ENCODE measurements at places on chromosomes 6 and 20.

- DNase-seq = no peak
Measured at GRCh38 chr20:34622821-34623451, 54.0 kb downstream of the PIGU start.

GRCh38 chr6:147099974-147100373 lies 104.2 kb upstream of the STXBP5 start:
- no peak for DNase-seq

DNA sequence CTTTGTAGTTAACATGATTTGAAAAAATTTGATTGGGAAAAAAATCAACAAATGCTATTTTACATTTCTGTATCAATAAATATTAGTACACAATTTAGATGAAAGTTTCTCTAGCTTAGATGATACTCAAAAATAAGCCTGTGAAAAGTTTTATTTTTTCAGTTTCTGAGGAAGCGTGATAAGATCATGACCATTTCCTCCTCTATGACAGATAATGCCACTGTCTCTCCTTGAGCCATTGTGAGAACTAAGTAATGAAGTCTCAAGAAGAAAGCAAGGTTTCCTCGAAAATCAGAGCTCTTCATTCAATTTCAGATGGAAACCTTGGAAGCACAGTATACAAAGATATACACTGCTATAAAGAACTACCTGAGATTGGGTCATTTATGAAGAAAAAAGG lies 395.0 kb downstream of the HDGFL1 start:
- no peak for DNase-seq

GRCh38 chr6:87959083-87959482 lies 88.6 kb upstream of the SPACA1 start:
- no peak for DNase-seq

DNA sequence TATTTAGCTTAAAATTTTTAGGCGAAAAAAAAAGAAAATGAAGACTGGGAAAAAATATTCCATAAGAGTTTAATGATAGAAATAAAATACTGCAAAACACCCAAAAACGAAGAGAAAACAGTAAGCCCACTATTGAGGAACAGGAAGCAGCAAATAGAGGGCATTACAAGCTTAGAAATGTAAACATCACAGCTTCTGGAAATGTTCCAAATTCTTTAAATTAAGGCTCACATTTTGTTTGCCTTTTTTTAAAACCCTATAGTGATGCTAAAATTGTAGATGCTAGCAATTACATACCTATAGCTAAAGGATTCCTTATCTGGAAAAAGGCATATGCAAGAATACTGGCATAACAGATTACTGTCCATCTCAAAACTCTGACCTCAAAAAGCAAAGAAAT lies 248.6 kb downstream of the KHDRBS2 start:
- DNase-seq = no peak

DNA sequence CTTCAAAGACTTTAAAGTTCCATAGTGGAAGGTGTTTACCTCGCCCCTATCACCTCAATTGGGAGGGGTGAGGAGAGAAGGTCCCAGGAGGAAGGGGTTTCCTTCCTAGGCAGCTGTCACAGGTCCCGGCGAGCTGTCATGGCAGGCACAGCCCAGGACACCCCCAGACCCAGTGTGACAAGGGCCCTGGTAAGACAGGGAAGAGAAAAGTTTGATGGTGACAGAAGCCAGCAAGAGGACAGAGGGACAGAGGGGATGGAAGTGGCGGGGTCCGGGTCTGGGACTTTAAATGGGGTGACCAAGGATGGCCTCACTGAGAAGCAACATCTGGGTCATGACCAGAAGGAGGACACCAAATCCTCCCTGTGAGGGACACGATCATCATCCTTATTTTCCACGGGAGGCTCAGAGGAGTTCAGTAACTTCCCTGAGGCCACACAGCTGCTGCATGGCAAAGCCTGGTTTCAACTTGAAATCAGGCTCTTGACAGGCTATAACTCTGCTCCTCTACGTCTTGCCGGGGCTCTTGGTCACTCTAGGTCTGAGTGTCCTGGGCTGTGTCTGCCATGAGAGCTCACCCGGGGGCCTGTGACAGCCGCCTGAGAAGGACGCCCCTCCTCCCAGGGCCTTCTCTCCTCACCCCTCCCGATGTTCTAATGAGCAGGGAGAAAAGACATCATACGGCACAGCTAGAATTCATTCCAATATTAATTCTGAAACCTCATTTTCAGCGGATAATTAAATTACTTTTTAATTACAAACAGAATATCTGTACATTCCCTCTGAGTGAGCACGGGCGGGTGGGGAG lies 222.2 kb downstream of the PREX1 start:
- DNase-seq = no peak

DNA sequence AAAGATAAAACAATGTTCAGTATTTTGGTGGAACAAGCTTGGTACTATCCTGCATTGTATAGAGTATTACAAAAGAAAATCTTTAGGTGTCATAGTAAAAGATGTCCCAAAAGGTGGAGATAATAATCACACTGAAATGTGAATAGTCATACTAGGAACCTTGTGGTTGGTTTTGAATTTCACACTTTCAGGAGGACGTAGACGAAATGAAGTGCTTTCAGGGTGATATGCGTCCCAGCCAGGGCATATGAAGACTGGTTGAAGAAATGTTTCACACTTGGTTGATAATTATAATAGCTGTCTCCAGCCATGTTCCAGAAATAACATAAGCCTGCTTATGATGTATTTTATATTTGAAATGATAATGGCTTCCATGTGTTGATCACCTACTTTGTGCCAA lies 60.4 kb downstream of the SCAND1 start:
- no peak for DNase-seq

GRCh38 chr6:141252828-141253608 lies 879.7 kb upstream of the GJE1 start:
- DNase-seq = no peak

GRCh38 chr6:139687055-139687454 lies 312.6 kb upstream of the CITED2 start:
- no peak for DNase-seq

GRCh38 chr6:28161410-28162079 lies 19.9 kb downstream of the ZKSCAN8 start:
- DNase-seq = no peak

- no peak for DNase-seq
Measured at GRCh38 chr6:21596949-21597682, 3.6 kb downstream of the SOX4 start.

- no peak for DNase-seq
Measured at GRCh38 chr6:54710456-54710855, 136.1 kb upstream of the FAM83B start.

GRCh38 chr20:32159766-32160221 lies 47.7 kb downstream of the PLAGL2 start:
- DNase-seq = no peak

- no peak for DNase-seq
Measured at GRCh38 chr20:63633732-63634131, 6.8 kb upstream of the GMEB2 start.

GRCh38 chr20:8399947-8400346 lies 267.9 kb downstream of the PLCB1 start:
- no peak for DNase-seq

GRCh38 chr6:137873273-137873762 lies 6.3 kb downstream of the TNFAIP3 start:
- no peak for DNase-seq

GRCh38 chr6:20610636-20611370 lies 76.5 kb downstream of the CDKAL1 start:
- DNase-seq = no peak

GRCh38 chr20:19122395-19122794 lies 90.0 kb upstream of the SLC24A3 start:
- DNase-seq = no peak

GRCh38 chr6:106281661-106282060 lies 43.9 kb downstream of the ATG5 start:
- no peak for DNase-seq

- DNase-seq = no peak
Measured at GRCh38 chr6:106974999-106975737, 639 bp upstream of the CD24 start.

GRCh38 chr20:33490934-33491656 lies 1.2 kb downstream of the CBFA2T2 start:
- DNase-seq = no peak
